ENCODE measurements at places on chromosomes 1 and 21.

DNA sequence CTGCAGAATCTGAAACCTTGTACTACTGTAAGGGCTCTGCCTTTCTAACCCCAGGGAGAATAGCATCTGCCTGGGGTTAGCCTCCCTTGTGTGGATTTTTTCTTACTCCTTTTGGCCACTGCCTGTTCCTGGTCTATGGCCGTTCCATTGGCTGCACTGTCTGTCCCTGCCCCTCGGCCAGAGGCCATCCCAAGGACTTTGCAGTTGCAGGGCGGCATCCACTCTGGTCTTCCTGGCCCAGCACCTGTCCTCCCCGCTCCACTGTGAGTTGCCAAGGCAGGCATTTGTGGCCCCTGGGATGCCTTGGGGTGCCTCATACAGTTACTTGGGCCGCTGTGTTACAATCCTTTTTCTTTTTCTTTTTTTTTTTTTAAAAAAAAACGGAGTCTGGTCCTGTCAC is 45.8 kb downstream of the PDE9A start:
- DNase-seq: no peak

DNA sequence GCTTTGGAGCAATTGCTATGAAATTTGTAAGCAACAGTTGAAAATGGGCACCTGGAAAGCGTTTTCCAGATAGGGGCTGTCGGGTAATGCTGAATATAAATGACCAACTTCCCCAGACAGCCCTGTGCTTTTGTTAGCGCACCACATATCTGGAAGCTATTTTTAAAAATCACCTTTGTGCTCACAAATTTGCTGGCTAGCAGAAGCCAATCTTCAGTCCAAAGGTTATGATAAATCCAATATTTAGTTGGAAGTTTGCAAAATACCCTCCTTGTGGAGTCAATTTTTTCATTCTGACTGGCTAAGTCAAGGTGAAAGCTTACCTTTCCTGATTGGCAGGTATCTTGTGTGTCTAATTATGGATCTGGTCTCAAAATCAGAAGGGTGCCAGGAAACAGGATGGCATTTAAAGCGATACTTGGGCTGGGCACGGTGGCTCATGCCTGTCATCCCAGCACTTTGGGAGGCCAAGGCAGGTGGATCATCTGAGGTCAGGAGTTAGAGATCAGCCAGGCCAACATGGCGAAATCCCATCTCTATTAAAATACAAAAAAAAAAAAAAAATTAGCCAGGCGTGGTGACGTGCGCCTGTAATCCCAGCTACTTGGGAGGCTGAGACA is 124.1 kb upstream of the AJAP1 start:
- no peak for DNase-seq

GRCh38 chr1:226362891-226363447 is 44.9 kb downstream of the PARP1 start:
- no peak for DNase-seq

- DNase-seq: no peak
Measured at GRCh38 chr1:33126411-33127000, 45.6 kb downstream of the AZIN2 start.

GRCh38 chr1:111776391-111776790 is 20.7 kb downstream of the DDX20 start:
- no peak for DNase-seq

GRCh38 chr1:3211582-3212375 is 142.8 kb downstream of the PRDM16 start:
- DNase-seq: no peak

GRCh38 chr1:157472056-157472701 is 80.1 kb downstream of the FCRL5 start:
- DNase-seq: no peak

- DNase-seq: no peak
Measured at GRCh38 chr1:3360646-3361257, 93.7 kb upstream of the ARHGEF16 start.

DNA sequence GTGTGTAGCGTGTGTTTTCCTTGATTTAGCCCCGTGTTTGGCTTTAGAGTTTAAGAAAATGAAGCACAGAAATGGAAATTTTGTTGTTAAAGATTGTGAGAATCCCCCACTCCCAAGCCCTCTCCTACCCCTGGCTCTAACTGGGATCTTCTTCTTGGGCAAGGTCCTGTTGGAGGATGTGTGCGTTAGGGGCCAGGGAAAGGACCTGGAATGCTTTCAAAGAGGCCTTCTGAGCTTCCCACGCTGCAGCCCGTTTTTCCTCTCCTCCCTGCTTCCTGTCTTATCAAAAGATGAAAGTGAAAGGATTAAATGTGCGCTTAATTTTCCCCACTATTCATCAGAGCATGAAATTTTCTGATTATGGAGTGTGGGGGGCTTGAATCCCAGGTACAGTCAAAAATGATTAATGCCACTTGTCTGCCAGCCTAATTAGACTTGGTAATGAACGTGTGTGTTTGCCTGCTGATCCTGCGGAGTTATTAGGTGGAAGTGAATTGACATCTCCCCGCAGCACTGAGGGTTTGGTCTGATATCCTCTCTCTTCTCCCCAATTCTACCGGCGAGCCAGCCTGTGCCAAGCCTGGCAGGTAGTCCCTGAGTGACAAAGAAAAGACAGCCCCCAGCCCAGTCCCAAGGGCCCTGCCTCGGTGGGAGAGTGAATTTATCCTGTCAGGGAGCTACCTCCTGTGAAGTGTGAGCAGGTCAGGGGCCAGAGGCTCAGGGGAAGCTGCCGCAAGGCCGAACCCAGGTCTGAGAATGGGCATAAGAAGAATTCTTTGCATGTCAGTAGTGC is 4.9 kb downstream of the RASSF5 start:
- no peak for DNase-seq

- no peak for DNase-seq
Measured at GRCh38 chr1:3264456-3264855, 190.0 kb upstream of the ARHGEF16 start.

- no peak for DNase-seq
Measured at GRCh38 chr1:26163684-26164035, 4.8 kb downstream of the FAM110D start.

GRCh38 chr1:160814316-160814715 is 18.3 kb downstream of the LY9 start:
- no peak for DNase-seq

DNA sequence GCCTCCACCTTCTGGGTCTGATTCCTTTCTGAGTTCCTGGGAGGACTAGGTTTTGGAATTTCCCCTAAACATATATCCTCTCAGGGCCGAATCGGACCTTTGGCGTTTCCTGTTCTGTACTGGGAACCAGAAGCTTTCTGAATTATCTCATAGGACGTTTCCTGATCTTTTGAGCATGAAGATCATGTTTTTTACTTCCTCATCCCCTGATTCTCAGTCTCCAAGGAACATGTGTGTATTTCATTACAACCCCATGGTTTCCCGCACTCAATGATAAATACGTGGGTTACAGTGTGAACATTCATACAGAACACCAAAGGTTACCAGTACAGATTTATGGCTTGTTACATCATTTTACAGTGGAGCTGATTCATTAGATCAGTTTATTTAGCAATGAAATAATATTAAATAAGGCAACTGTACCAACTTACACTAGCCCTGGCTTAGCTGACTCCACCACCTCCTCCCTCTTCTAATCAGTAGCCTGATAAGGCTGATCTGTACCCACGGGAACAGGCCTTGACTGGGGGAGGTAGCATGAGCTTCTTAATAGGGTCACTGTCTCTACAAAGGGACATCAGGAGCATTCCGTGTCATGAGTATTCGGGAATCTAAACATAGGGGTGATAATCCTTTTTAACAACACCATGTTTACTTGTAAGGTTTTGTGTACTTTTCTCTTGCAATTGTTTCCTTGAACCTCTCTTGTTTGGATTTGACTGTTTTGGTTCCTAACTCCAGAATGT is 57.8 kb upstream of the ERRFI1 start:
- DNase-seq: no peak

- no peak for DNase-seq
Measured at GRCh38 chr1:151783796-151784195, 6.5 kb downstream of the TDRKH start.

DNA sequence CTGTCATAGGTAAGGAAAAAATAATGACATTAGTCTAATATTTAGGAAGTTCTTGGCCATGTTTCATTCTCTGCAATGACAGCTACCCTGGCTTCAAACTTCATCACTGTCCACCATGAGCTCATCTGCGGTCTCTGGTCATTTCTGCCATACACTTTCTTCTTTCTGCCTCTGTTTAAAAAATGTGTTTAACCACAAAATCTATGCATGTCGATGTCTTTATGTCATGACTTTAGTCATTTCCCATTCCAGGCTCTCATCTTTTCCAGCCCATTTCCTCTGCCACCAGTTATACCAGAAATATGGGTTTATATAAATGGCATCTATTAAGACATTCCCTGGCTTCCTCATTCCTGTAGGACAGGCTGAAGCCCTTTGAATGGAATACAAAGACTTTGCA is 68.5 kb upstream of the DUSP10 start:
- no peak for DNase-seq

- no peak for DNase-seq
Measured at GRCh38 chr1:30475201-30475600, 248.2 kb downstream of the MATN1 start.

DNA sequence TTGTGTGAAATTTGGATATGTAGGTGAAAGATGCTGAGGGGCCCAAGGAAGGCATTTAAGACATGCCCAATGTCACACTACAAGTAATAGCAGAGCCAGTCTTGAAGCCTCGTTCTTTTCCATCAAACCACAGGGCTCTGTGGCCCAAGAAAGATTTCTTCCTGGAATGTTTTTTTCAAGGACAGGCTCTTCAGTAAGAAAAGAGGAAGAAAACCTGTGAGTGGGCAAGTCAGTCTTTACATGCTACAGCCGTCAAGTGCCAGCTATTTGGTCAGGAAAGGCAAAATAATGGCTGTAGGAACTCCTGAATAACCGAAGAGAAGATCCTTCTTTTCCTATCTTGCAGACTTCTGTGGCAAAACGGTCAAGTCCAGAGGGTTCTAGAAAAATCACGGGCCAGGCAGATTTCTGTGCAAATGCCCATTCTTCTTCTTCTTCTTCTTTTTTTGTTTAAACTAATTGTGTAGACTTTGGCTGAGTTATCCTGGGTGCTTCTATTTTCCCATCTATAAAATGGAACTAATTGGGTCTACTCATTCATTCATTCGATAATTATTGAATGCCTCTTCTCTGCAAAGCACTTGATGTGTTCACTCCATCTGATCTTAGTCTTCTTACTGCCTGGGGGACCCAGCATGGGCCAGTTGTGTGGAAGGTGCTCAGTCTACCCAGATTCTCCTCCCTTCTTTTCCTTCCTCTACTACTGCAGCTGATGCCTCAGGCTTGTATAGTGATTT is 1.9 kb upstream of the ID3 start:
- DNase-seq: no peak

DNA sequence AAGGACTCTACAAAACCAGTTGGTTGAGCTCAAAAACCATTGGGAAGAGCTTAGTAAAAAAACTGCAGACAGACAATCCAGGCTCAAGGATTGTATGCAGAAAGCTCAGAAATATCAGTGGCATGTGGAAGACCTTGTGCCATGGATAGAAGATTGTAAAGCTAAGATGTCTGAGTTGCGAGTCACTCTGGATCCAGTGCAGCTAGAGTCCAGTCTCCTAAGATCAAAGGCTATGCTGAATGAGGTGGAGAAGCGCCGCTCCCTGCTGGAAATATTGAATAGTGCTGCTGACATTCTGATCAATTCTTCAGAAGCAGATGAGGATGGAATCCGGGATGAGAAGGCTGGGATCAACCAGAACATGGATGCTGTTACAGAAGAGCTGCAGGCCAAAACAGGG is 104.0 kb upstream of the BMP8A start:
- DNase-seq: no peak

- no peak for DNase-seq
Measured at GRCh38 chr1:170530972-170531757, 801 bp upstream of the GORAB start.

- peak; percentile 22 for DNase-seq
Measured at GRCh38 chr1:55284856-55285255, 69.7 kb upstream of the USP24 start.

DNA sequence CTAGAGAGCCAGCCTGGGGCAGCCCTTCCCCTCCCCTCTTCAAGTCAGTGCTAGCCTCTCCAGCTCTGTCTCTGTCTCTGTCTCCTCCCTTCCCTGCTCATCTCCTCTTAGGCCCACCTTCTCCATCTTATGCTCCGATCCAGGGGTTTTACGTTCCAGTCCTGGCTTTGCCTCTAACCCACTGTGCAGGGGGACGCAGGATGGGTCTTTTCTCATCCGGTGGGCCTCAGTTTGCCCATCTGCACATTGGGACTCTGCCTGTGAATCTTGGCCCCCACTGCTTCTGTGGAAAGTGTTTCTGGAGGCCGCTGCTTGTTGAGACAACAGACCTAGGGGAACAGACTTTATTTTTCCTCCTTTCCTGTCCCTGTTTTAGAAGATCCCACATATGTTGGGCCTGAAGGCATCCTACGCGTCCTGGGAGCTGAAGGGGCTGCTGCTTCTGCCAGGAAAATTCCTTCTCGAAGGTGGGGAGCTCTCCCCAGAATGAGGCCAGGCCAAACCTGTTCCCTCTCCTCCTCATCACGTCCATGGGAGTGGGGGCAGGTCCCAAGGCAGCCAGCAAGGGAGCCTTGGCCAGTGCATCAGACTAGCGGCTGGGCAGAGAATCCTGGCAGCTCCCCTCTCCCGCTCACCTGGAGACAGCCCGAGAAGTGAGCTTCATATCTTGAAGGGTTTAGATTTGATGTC is 99.5 kb upstream of the CSF3R start:
- DNase-seq: no peak

GRCh38 chr1:189216886-189217285 is 1260.8 kb downstream of the BRINP3 start:
- DNase-seq: no peak

DNA sequence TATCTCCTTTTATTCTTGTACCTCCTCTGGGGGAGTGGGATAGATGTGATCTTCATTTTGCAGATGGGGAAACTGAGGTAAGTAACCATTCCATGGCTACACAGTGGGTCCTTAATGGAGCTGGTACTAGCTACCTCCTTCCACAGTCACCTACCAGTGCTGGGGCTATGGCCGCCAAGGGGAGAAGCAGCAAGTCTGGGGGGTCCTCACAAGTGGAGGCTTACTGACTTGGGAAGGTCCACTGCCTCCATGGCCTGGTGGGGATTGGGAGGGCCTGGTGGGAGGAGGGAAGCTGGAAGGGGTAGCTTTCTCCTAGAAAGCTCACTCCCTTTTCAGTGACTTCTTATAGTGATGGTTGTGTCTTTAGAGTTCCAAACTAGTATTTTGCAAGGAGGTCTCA is 5.9 kb upstream of the FOXO6 start:
- no peak for DNase-seq

GRCh38 chr1:215992620-215993019 is 425.5 kb downstream of the KCTD3 start:
- peak; percentile 18 for DNase-seq

DNA sequence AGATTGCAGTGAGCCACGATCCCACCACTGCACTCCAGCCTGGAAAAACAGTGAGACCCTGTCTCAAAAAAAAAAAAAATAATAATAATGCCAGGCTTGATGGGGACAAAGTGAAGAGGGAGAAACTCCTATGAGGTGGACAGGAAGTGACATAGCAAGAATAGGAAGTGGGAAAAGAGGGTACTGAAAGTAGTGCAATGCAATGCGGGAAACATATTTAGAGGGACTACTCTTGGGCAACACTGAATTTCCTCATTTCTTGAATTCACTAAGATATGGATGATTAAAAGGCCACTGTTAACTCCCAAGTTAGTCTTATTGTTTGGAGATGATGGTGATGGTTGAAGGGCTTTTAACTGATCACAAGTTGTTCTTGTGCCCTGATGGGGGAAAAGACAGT is 21.6 kb upstream of the KCNA2 start:
- no peak for DNase-seq
